ENCODE measurements at places on chromosomes 11 and 22.

- peak; percentile 1 for DNase-seq
Measured at GRCh38 chr11:34065505-34066203, 14.1 kb downstream of the CAPRIN1 start.

DNA sequence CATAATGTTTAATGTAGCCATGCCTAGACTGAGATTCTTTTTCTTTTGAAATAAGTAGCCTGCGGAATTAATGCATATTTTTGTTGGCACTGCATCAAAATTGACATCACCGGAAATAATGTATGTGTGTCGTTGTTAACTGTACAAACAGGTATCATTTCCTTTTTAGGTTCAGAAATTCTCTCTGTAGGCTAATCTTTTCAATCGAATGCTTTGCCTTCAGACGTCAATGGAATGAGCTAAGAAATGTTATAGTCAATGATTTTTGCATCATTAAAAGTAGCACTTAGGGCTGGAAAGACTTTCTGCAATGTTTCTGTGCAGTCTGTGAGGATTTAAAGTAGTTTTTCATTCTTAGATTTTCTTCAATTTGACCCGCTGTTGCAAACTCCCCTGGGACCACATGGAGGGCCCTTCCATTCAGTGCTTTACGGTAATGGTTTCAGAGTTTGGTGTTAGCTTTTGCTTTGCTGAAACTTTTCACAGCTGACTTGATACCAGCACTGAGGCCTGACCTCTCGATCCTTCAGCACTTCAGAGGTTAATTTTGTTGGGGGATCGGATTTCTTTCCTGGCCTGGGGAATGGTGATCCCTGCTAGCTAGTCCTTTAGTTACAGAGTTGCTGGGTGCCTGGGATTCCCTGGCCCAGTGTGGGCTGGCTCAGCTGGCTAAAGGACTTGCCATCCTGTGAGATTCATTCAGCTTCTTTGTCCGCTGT, 137.8 kb downstream of the DBX1 start:
- no peak for DNase-seq

GRCh38 chr11:16093889-16094653, 262.3 kb downstream of the SOX6 start:
- no peak for DNase-seq

GRCh38 chr11:45323601-45324249, 37.6 kb upstream of the SYT13 start:
- no peak for DNase-seq

DNA sequence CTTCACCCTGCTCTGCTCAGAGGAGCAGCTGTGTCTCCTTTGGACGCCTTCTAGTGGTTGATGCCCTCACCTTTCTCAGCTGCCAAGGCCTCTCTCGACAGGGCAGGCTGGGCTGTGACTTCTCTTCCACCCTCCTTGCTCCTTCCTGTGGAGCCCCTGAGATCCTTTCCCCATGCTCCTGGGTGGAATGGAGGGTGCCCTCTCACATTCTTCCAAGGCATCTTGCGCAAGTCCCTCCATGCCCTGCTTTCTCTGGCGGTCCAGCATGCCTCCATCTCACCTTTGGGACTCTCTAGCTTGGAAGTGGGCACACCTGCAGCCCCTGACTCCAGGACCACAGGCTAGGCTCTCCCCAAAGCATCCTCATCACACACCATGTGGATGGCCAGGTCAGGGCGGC, 68.9 kb downstream of the BMAL1 start:
- DNase-seq, result no peak

DNA sequence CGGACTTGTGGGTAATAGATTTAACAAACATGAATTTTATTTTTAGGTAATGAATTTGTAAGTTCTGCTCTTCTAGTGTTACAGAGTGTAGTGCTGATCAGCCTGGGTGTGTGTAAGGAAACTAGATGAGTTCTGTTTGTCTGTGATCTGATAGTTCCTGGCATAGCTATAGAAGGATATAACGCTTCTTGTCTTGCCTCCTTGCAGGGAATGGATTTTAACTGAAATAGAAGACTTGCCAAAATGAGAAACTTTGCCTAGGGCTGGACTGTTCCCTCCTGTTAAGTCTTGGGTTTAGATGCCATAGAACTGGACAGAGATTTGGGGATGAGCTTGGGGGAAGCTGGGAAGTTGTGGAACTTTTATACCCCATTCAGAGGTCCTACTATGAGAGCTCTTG, 11.6 kb downstream of the CCDC81 start:
- DNase-seq, result no peak

DNA sequence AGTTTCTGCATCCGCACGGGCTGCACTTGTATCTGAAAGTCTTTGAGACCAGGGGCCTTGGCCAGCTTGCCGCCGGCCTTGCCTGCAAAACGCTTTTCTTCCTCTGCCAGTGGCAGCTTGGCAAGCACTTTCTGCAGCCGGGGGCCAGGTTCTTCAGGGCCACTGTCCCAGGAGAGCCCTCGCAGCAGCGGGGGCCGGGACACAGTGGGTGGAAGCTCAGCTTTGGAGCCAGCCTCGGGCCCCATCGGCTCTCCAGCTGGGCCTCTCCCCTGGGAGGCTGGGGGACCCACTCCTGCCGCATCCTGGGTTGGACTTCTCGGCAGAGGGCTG, 57.5 kb upstream of the LYVE1 start:
- DNase-seq, result no peak

DNA sequence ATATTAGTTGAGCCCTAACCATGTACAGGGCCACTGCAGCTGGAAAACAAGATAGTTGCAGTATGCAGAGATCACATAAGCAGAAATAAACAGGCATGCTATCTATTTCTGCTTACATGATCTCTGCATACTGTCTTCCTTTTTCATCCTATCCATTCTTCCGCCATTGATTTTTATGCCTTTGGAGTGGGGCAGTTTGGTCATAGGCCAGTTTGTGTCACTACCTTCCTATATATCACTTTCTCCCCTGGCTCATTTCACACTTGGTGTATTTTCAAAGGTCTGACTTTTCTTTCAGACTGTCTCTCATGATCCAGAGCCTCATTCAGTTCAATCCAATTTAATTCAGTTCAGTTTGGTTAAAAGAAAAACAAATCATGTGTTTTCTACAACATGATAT, 829.6 kb downstream of the KCNA4 start:
- DNase-seq, result no peak

- DNase-seq, result no peak
Measured at GRCh38 chr11:79160791-79161403, 279.9 kb downstream of the TENM4 start.

GRCh38 chr11:88102598-88102934, 72.7 kb downstream of the RAB38 start:
- no peak for DNase-seq

- no peak for DNase-seq
Measured at GRCh38 chr11:18804199-18804999, 12.8 kb upstream of the PTPN5 start.

GRCh38 chr11:2862395-2863275, 22.9 kb downstream of the CDKN1C start:
- no peak for DNase-seq

- no peak for DNase-seq
Measured at GRCh38 chr11:78313898-78314297, 103.7 kb downstream of the GAB2 start.

DNA sequence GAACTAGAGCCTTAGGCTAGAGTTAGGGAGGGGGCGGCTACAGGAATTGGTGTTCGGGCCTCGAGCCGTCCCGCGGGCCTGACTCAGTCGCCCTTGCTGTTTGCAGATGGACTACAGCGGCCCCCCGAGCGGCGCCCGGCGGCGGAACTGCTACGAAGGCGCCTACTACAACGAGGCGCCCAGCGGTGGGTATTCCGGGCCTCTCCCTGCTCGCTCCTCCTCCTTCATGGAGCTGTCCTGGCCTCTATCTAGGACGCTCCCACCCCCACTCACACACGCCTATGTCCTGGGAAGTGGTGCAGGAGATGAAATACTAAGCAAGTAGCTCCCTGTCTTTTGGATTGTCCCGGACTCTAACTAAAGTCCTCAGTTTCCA, 1.4 kb downstream of the MYOD1 start:
- no peak for DNase-seq

DNA sequence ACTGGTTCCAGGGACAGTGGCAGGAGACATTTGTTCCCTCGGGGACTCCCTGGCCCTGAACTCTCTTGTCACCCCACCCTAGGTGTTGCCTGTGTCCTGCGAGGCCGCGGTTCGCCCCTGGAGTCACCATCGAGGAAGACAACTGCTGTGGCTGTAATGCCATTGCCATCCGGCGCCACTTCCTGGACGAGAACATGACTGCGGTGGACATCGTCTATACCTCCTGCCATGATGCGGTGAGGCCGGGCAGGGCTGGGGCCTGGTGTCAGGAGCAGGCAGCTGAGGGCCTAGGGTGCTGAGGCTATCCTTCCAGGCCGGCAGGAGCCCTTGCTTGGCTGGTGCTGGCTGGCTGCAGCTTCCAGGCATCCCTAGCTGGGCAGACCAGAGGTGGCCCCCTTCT, 17.7 kb upstream of the MYRF start:
- no peak for DNase-seq

DNA sequence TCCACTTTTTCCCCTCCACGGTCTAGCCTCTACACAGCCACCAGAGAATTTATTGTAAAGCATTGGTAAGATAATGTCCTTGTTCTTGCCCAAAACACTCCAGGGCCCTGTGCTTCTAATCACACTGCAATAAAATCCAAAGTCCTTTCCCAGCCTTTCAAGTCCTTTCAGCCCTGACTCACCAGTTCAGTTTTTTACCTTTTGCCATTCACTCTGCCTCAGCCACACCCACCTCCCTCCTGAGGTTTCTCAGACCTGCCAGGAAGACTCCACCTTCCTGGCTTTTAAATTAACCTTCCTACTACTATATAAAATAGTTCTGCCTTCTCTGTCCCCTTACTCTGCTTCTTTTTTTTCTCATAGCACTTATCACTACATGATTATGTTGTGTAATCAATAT, 91.0 kb upstream of the ARHGAP32 start:
- DNase-seq, result no peak

DNA sequence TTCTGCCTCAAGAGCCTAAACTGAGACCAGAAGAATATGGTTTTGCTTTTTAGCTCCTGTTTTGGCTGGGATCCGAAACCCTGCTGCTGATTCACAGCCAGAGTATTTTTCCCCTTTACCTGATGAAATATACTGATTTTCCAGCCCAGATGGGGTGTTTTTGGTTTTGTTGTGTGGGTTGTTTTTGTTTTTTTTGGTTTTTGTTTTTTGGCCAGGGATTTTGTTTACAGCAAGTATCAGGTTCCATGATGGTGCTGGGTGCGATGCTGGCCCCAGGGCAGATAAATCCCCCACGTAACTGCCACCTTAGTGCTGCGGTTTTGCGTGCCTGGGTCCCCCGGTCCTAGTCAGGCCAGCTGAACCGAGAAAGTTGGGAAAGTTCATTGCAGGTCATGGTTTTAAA, 103.7 kb downstream of the ZBTB16 start:
- DNase-seq, result no peak

GRCh38 chr11:359181-359714, 10.1 kb upstream of the B4GALNT4 start:
- DNase-seq, result no peak

- peak; percentile 29 for DNase-seq
Measured at GRCh38 chr11:67054836-67055523, 1.7 kb upstream of the RHOD start.

DNA sequence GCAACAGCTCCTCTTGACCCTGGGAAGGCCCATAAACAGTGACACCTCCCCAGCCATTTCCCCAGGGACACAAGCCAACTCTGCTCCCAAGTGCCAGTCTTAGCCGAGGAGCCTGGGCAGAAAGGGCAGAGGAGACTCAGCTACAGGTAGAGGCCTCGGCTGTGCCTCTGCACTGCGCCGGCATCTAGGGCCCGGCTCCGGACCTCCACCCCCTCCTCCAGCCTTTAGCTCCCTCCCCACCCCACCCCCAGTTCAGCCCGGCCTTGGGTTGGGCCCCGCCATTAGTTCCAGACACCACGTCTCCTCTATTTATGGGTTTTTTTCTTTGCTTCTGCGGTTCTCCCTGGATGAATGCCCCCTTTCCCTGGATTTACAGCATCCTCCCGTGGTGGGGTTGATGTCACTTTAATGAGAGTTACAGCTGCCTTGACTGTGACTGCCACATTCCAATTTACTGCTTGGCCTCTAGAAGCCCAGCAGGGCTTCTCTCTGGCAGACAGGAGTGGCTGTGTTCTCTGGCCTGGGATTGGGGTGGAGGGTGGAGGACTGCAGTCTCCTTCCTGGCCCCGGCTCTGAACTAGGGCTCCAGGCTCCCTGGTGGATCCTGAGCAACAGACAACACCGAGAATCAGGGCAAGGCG, 13.5 kb upstream of the OAF start:
- no peak for DNase-seq

DNA sequence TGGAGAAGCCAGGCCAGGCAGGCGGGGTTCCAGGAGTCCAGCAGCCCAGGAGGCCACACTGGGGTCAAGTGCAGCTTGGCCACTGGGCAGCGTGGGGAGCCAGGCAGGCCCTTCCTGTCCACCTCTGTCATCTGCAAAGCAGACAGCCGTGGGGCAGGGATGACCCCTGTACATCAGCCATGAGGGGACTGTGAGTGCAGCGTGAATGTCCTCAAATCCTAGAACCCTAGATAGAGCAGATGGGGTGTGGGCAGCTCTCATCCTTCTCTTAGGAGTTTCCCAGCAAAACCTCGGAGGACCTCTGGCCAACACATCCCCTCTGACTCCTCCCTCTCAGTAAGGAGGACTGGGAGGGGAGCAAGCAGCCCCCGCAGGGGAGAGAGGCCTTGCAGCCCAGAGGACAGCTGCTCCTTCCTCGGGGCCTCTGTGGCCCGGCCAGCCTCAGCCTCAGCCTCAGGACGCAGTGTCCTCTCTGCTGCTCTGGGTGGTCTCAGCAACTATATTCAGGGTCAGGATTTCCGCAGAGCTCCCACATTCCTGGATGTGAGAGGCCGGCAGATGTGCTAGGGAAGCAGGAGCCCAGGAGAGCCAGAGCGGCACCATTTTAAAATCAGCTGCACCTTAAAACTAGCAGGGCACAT, 820.5 kb downstream of the BRD1 start:
- DNase-seq, result no peak

DNA sequence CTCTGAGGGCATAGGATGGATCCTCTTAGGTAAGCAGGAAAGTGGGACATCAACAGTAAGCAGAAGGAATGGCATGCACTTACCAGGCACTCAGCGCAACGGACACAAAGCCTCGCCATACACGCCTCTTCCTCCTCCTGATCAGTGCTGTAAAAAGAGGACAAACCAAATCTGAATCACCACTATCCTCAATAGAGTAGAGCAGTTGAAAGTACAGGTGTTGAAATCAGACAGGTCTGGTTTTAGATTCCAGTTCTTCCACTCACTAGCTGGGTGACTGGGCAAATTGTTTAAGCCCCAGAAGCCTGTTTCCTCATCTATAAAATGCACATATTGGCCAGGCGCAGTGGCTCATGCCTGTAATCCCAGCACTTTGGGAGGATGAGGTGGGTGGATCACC, 8.6 kb upstream of the JAML start:
- no peak for DNase-seq

GRCh38 chr11:72321381-72321996, 77.5 kb upstream of the PHOX2A start:
- no peak for DNase-seq
